T-cell (primary cell): ENCODE measurements at places on chromosomes 16 and 17.

- DNase-seq, result no peak
Observed at GRCh38 chr17:41621916-41622315, 2.5 kb downstream of the KRT17 start.

DNA sequence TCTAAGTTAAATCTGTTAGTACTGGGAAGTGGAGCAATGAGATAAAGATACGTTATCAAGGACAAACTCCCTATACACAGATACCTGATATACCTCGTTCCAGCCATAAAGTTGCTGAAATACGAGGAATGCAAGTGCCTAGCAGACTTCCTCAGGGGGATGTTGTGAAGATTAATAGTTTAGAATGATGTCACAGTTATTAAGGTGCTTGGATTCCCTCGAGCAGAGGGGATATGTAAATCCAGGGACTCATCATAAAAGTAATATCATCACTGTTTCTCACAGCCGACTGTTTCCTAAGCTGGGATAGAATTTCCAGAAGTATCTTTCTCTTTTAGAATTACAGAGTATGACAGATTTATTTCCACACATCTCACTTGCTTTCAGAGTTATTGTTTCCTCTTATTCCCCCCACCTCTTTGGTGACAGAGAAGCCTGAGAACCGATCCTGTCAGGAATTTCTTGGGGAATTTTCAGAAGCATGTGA lies 28.4 kb upstream of the ZFHX3 start:
- DNase-seq, result no peak

DNA sequence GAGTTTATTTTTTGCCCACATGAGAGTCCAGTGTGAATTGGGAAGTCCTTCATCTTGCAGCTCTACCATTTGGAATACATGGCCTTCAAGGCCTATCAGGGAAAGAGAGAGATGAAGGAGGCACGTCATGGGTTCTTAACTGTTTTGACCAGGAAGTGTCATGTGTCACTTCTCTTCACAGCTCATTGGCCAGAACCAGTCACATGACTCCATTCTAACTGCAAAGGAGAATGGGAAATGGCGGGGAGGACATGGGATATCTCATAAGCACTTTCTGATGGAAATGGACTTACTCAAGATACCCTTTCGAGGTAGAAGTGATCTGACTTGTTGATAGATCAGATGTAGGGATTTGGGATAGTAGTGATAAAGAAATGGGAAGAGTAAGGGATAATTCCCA lies 57.9 kb upstream of the CES5A start:
- DNase-seq, result no peak

DNA sequence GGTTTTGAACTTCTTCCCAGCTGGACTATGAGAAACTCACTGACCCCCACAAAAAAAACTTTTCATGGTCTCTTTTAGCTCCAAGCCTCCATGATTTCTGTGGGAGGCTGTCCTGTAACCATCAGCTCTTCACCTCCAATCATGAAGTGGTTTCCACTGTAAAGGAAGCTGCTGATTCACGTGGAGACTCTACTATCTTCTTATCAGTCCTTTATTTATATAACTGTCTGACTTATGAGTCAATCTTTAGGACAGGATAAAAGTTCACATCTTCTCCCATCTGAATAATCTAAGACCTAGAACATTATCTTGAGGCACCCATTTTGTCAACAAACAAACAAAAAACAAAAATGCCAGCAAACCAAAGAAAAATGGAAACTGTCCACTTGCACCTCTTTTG lies 409.9 kb downstream of the SLC39A11 start:
- DNase-seq, result no peak

DNA sequence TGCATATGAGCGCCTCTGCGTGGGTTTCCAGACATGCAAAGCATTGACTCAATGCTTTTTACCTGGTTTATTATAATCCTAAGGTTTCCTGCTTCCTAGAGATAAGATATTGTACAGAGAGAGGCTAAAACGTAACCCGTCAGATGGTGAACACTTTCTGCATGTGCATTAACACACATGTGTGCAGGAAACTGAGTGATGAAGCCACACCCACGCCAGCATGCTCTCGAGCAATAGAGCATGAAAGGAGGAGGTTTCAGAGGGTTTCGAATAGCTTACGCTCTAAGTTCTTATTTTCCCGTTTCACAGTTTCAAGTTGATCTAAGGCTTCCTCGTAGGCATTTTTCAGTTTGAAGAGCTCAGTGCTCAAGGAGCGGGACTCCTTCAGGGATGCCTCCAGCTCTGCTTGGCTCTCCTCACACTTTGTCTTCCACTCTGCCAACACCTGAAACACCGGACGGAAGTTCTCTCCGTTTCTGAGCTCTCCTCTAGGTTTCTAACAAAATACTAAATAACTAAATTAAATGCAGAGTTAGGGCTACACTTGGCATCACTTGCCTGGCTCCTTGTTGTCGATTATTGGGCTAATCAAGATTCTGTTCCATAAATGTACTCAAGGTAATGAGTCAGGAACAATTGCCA lies 23.2 kb downstream of the MYH3 start:
- no peak for DNase-seq

GRCh38 chr17:50186661-50187393 lies 14.6 kb downstream of the COL1A1 start:
- DNase-seq, result no peak

GRCh38 chr16:48182979-48183537 lies 27.3 kb upstream of the ABCC12 start:
- DNase-seq, result no peak

GRCh38 chr17:4514206-4514605 lies 15.5 kb downstream of the SPNS2 start:
- DNase-seq, result no peak
